ENCODE measurements at places on chromosomes 1 and 21.

- no peak for DNase-seq
Measured at GRCh38 chr1:198290089-198290683, 133.4 kb downstream of the NEK7 start.

DNA sequence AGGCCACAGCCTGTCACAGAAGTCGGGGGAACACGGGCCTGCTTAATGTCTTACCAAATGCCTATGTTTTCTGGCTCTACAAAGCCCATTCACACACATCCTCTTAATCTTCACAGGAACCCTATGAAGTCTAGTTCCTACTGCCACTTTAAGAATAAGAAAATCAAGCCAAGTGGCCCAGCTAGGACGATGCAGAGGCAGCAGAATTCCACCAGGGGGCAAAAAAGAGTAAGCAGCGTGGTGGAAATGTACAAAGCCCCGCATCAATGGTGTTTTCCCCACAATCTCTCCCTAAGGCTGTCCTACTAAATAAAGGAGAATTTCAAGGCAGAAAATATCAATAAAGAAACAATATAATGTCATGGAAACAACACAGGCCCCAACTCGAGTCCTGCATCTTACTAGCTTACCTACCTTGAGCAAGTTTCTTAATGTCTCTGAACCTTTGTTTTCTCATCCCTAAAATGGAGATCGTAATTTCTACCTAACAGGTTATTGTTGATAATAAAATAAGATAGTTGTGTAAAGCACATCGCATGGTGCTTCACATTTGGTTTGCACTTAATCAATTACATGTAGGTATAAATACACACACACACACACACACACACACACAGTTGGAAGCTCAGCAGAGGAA, 21.4 kb downstream of the SEC16B start:
- DNase-seq, result peak; percentile 71

DNA sequence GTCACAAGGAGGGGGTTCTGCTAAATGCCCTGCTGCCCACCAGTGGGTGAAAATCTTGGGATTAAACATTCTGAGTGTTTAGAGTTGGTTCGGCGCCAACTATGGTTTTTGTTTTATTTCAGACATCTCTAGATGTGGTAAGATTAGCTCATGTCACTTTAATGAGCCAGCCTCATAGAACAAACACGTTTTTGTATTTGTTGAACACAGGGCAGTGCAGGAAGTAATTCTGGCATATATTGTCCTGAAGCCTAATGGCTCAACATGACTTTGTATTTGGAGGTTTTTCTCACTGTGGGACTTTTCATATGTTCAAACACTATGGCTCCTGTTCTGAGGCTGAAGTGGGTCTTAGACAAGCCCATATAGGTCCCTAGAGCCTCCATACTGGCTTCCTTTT, 107.8 kb downstream of the NGF start:
- no peak for DNase-seq

DNA sequence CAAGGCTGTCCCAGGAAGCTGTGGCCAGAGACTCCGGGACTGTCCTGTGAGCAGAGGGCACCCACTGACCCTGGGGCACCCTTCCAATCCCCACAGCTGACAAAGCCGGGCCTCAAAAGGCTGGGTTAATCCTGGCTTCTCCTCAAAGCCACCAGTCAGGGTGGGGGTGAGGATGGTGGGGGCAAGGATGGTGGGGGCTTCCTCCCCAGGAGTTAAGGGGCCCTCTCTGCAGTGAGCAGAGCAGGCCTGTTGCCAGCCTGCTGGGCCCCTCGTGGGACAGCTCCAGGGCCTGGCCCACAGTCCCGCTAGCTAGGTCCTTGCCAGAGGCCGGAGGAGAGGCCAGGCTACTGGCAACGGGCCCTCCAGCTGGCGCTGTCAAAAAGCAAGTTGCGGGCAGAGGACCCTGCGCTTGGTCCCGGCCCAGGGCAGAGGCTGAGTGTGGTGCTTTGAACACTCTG, 37.9 kb upstream of the CCDC27 start:
- DNase-seq, result no peak

- no peak for DNase-seq
Measured at GRCh38 chr21:15211491-15212133, 146.8 kb upstream of the NRIP1 start.

GRCh38 chr1:167456524-167456923, 61.8 kb downstream of the CD247 start:
- DNase-seq, result no peak

DNA sequence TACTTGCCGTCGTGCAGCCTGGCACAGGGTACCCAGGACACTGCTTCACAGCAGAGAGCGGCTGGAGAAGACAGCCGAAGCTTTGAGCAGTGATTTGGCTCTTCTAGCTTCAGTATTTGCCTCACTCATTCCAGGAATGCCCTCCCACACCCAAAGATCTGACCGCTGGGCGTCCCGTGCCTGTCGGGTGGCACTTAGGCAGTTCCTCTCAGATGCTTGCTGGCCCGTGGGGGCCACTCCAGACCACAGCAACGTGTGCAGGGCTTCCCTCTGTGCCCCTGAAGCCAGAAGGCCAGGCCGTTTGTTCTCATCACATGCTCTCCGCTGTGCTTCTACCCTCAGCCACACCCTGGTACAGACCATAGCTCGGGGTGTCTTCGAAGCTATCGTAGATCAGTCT, 17.0 kb downstream of the RRP1B start:
- DNase-seq, result no peak

DNA sequence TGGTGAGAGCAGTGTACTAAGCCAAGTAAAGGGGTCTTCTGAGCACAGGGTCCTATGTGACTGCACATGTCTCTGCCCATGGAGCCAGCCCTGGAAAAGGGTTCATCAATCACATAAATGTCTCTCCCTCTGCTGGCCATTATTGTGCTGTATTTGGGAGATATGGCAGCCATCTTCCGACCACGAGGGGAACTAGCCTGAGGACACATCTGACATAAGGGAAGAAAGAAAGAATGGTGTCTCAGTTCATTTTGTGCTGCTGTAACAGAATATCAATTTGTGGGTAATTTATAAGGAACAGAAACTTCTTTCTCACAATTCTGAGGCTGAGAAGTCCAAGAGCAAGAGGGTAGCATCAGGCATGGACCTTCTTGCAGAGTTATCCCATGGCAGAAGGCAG, 55.1 kb upstream of the GJA5 start:
- no peak for DNase-seq

- DNase-seq, result no peak
Measured at GRCh38 chr1:32947669-32948389, 16.8 kb downstream of the RNF19B start.

DNA sequence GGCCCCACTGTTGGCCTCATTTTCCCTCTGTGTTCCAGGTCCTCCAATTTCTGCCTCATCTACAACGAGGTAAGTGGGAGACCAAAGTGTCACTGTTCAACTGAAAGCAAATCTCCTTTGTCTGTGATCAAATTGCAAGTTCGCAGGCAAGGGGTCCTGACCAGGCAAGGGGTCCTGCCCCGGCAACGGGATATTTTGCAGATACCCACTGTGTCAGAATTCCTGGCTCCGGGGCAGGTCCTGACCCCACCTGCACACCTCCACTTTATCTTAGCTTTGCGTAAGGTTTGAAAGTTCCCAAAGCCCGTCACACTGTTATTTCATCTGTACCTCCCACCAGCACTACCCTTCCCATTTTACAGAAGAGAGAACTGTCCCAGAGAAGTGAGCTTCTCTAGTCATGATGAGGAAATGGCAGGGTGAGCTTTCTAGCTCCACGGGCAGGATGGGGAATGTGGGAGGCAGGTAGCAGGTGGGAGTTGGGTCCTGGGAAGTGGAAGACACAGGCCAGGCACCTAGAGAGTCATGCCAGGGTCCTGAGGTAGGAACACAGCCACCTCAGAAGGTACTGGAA, 32.0 kb upstream of the CSF1 start:
- no peak for DNase-seq

- DNase-seq, result no peak
Measured at GRCh38 chr1:24387636-24388175, 25.9 kb downstream of the STPG1 start.

- no peak for DNase-seq
Measured at GRCh38 chr1:96464522-96464921, 257.1 kb upstream of the PTBP2 start.

GRCh38 chr1:92125204-92125603, 45.1 kb downstream of the BTBD8 start:
- DNase-seq, result no peak

DNA sequence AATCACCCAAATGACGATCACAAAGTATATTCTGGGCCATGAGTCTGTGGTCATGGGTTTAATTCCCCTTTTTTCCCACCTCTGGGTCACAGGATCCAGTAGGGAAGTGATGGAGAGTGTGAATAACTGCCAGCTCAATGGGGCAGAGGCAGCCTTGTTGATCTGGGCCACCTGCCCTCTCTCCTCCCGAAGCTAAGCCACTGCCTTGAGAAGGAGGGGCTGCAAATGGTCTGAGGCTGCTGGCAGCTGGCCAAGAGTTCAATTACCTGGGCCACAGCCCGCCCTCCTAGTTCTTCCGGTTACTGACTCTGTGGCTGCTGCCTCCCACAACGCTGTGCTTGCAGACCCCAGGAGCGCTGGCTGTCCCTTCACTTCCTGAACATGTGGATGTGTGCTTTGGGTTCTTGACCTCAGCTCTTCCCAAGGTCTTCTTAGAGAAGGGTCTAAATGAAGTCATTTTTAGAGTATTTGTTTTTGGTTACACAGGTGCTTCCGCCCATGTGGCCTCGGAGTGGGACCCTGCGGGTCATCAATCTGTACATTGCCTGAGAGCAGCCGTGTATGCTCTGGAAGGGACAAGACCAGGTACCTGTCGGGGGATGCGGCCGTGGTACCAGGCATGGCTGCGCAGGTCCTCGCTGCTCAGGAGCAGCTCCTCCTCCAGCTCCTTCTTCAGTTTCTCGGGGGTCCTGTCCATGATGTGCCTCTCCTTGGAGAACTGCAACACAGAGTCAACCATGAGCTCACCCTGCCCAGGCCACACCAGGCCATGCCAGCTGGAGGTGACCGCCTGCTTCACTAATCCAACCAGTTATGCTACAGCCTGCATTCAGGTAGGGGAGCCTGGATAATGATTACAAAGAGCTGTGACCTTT, 89.7 kb downstream of the BCAR3 start:
- no peak for DNase-seq

- DNase-seq, result no peak
Measured at GRCh38 chr1:57132993-57133622, 167.3 kb upstream of the C8B start.

DNA sequence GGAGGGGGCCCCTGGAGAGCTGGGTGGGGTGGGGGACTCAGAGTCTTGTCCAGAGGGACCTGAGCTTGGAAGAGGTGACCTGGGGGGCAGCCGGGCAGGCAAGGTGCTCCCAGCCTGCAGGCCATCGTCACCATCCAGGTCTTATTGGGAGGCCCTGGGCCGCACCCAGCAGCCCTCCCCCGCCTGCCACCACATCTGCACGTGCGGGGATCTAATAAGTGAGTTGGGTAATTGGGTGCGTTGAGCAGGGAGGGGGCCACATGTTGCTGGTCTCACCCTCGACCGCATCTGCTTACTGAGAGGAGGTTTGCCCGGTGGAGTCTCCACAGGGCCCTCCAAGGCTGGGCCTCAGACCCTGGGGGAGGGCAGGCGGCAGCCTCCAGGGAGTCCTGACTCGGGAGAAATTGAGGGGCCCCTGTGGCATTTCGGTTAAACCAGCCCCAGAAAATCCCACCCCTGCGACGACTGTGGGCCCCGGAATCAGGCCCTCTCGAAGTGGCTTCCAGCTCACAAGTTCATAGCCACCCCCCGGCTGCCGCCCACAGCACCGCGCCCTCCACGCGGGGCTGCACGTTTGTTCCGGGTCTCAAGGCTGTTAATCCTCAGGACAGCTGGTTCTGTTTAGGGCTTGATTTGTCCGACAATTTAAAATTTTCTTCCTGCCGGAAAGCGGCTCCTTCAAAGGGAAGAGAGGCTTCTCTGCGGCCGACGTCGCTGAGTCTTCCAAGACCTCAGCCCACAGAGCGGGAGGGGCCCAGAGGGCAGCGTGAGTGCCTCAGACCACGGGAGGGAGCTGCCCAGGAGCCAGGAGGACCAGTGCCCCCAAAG, 14.7 kb upstream of the COL6A2 start:
- no peak for DNase-seq

DNA sequence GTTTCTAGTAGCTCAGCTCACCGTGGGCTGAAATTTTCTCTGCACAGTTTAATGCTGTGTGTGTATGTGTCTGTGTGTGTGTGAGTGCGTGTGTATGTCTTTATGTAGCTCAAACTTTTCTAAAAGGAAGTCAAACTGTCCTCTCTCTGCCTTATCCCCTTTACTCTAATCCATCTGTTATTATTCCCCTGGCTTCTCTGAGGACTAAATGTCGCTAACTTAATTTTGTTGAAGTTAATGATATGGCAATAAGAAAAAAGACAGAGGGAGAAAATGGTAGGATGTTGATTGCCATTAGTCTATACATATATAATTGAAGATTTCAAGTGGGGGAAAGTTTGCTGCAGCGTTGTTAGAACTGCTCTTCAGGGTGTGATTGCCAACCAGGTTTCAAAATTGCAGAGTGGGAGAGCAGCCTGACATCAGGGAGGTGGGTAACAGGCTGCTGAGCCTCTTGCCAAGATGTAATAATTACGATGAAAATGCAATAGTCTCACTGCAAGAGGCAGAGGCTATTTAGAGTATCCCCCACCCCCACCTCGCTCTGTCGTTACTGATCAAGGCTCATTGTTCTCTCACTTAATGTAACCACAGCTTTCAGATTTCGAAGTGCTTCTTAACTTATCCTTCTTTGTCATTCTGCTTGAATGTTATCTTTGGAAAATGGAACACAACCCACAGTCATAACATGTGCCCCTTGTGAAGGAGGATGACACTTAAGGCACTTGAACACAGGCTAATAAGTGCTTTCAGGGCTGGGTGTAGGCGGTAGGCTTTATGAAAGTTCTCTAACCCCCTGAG, 559.0 kb upstream of the PLXNA2 start:
- no peak for DNase-seq

- DNase-seq, result no peak
Measured at GRCh38 chr1:61605607-61606321, 119.2 kb downstream of the TM2D1 start.

DNA sequence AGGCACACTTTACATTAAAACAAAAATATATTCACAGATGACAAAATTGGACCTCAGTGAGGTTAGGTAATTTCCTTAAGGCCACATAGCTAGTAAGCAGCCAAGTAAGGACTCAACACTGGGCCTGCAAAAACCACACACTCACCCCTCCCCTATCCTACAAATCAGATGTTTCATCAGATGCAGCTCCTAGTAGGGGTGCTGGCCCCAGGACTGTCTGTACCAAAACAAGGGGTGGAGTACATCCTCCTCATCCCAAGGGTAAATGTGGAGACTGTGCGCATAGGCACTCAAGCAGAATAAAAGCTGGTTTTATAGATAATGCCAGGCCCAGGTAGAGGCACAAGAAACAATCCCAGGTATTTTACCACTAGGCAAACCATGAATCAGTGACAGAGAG, 25.7 kb downstream of the URB1 start:
- DNase-seq, result no peak

- DNase-seq, result no peak
Measured at GRCh38 chr1:100585786-100586185, 47.8 kb downstream of the GPR88 start.

DNA sequence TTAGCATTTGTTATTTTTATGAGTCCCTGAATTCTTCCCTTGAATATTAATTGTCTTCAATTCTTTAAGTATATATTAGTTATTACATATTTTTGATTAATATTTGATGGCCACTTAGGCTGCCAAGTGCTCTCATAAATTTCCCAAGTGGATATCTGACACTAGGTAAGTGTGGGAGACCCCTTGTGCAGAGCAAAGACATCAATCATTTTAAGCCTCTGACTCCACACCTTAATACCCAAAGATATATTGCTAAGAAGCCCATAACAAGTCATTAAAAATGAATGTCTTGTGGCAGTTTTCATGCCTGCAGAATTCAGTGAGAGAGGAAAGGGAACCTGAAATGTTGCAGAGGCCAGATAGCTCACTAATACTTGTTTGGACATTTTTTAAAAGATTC, 58.4 kb upstream of the PROX1 start:
- no peak for DNase-seq

- no peak for DNase-seq
Measured at GRCh38 chr21:31364253-31364945, 20.3 kb upstream of the TIAM1 start.
